ENCODE measurements at places on chromosomes 2 and 18. TPM values are rescaled to one million over a fixed set of nuclear protein-coding genes. Genes with fewer than 3 reads are reported as not detected.

Gene GKN2
- total RNA-seq = not detected

Gene CHCHD5
- 25.7 TPM for total RNA-seq

Gene MAP3K19
- total RNA-seq = not detected

Gene AKAIN1
- total RNA-seq = not detected

Gene IL1RN
- 140 TPM for total RNA-seq

Gene FN1
- 38.2 TPM for total RNA-seq

Gene IER3IP1
- 14.0 TPM for total RNA-seq

Gene MYL12B
- 360 TPM for total RNA-seq

Gene LPIN2
- 8.6 TPM for total RNA-seq

Gene RTKN
- total RNA-seq = 71.8 TPM

Gene STEAP3
- total RNA-seq = 24.4 TPM

Gene GNLY
- total RNA-seq = not detected

Gene TXNDC2
- total RNA-seq = not detected

Gene RUFY4
- total RNA-seq = not detected

Gene C2orf15
- total RNA-seq = 4.2 TPM

Gene CREG2
- not detected for total RNA-seq

Gene GAL3ST2
- 0.75 TPM for total RNA-seq

Gene ZBTB14
- 13.2 TPM for total RNA-seq

Gene SULT1C4
- total RNA-seq = 0.79 TPM

Gene COL3A1
- 28.0 TPM for total RNA-seq

Gene COL4A4
- total RNA-seq = 0.27 TPM

Gene UGT1A5
- total RNA-seq = 1.7 TPM

Gene RIT2
- not detected for total RNA-seq

Gene ALPP
- total RNA-seq = not detected

Gene SERPINB10
- total RNA-seq = 0.30 TPM

Gene MARCHF4
- total RNA-seq = not detected

Gene CDH2
- total RNA-seq = 0.81 TPM

Gene CHAC2
- 1.2 TPM for total RNA-seq

Gene FMNL2
- 18.3 TPM for total RNA-seq

Gene SPAG16
- total RNA-seq = 25.9 TPM

Gene SCN3A
- 0.34 TPM for total RNA-seq

Gene ATP8B1
- 32.1 TPM for total RNA-seq

Gene YES1
- total RNA-seq = 94.3 TPM

Gene HRH4
- 0.06 TPM for total RNA-seq

Gene EIPR1
- 22.6 TPM for total RNA-seq

Gene IL1B
- total RNA-seq = 0.47 TPM

Gene SERPINB11
- 0.61 TPM for total RNA-seq

Gene CIAO1
- total RNA-seq = 94.2 TPM

All from lower leg skin (tissue), 4 donors.